ENCODE measurements at places on chromosomes 1 and 21. TPM values are rescaled to one million over a fixed set of nuclear protein-coding genes. Genes with fewer than 3 reads are reported as not detected.

Gene MTARC1
- total RNA-seq: not detected

- peaks cover 19% of the 10 kb centered on the region for H3K36me3 ChIP-seq
- no peak for DNase-seq
- no peak overlapping the region for H3K4me3 ChIP-seq
- H3K27ac ChIP-seq: no peak overlapping the region
- H3K27me3 ChIP-seq: no peaks in the 10 kb centered on the region
- H3K4me1 ChIP-seq: peaks cover 12% of the 10 kb centered on the region
These were observed 20.9 kb downstream of the PDXK start for GRCh38 chr21:43739621-43740435.

DNA sequence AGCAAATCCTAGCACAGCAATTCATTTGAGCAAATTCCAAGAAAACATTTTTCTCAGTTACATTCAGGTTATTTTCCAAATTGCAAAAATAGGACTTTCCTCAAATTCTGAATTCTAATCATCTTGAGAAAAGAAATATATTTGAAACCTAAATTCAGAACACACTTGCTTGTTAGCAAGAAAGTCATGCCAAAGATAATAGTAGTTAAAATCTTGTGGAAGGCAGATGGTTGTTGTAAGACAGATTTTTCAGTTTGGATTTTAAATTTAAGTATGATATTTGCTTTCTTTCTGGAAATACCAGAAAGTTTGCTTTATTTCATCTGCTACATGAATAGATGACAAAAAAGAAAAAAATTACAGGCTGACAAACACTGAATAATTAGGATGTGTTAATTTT is 29.1 kb downstream of the SNX7 start:
- no peaks in the 10 kb centered on the region for H3K4me1 ChIP-seq
- no peak overlapping the region for H3K27ac ChIP-seq
- H3K4me3 ChIP-seq: no peak overlapping the region
- no peaks in the 10 kb centered on the region for H3K27me3 ChIP-seq

GRCh38 chr1:40665335-40666171 is at the start of gene RIMS3:
Gene RIMS3, minus strand, starts transcription at chr1:40665682. Its CDS starts 23,757 bp downstream, at chr1:40641925.
- H3K27ac ChIP-seq: peak within 1 kb of the TSS; percentile 85
- peaks cover 8% of the 10 kb centered on the region for H3K27me3 ChIP-seq
- peaks cover 30% of the 10 kb centered on the region for H3K4me1 ChIP-seq
- H3K4me3 ChIP-seq: peak within 1 kb of the TSS; percentile 81

- no peak for DNase-seq
- peak overlapping the region; percentile 32 for H3K4me3 ChIP-seq
- H3K27ac ChIP-seq: peak overlapping the region; percentile 82
- H3K27me3 ChIP-seq: no peaks in the 10 kb centered on the region
- H3K36me3 ChIP-seq: peaks cover 6% of the 10 kb centered on the region
- peaks cover 55% of the 10 kb centered on the region for H3K4me1 ChIP-seq
These were observed 29.6 kb downstream of the VANGL2 start for GRCh38 chr1:160429702-160430535.

Data from activated CD8-positive, alpha-beta T cell treated with anti-CD3 and anti-CD28 coated beads, Interleukin-2, amount 10 ng/mL, durations not matched to agents 7 days and 5 days (primary cell).